ENCODE measurements at places on chromosomes 4 and X.

GRCh38 chr4:1406981-1407656, 877 bp upstream of the NKX1-1 start:
- DNase-seq = no peak

DNA sequence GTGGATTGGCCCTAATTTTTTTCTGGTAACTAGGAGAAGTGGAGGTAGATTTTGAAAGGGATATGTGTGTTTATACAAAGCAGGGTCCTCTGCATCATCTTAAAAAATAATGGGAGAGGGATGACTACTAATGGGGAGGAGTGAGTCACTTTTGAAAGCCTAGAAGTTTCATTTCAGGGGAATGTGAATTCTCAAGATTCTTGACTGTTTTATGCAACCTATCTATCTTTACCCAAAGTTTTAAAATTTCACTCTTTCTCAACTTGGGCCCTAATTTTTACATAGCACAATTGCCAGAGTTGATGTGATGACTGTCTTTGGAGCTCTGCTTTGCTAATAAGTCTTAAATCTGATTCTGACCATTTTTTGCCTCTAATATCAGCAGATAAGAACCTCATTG, 445.2 kb downstream of the GRXCR1 start:
- DNase-seq = no peak

GRCh38 chr4:95637043-95637600, 88.3 kb upstream of the UNC5C start:
- no peak for DNase-seq

DNA sequence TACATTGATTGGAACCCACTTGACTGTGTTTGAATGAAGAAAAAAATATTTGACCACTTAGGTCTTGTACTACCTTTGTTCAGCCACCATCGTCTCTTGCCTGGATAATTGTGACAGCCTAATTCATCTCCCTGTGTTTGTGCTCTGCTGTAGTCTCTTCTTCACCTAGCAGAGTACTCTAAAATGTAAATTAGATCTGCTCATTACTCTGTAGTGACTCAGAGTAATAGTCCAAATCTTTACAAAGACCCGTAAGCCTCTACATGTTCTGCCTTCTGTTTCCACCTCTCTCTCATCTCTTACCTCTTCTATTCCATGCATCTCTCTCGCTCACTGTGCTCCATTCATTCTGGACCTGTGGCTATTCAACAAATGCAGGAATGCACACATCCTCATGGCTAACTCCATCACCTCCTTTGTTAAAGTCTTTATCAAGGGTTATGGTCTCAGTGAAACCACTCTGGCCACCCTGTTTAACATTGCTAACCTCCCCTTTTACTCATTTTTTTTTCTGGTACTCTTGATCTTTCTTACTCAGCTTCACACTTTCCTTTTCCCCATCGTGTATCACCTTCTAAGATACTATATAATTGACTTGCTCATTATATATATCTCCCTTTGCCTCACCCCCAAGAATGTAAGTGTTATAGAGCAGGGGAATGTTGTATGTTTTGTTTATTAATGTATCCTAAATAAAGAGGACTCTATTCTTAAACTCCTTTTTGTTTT, 98.4 kb downstream of the STIM2 start:
- DNase-seq = no peak

DNA sequence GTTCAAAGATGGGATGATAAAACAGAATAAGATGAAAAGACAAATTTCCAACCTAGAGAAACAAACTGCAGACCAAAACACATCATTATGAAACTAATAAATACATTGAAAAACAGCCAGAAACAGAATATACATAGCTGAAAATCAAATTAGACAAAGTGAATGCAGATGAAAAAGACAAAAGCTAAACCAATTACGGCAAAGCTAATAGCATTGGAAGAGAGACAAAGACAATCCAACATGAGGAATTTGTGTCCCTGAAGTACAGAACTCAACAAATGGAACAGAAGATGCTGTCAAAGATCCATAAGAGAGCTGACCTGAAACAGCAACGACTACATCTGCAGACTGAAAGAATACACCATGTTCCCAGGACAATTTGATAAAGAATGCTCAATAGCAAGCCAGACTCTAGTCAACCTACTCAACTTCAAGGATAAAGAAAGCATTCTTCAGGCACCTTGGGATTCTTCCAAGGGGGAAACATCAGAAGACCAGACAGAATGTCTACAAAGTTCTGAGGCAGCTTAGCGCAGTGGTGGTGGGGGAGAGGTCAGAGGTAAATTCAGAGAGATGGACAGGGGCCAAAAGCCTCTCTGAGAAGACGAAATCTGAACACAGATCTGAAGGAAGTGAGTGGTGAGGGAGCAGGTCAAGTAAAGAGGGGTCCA, 27.4 kb upstream of the IRAK1 start:
- no peak for DNase-seq

DNA sequence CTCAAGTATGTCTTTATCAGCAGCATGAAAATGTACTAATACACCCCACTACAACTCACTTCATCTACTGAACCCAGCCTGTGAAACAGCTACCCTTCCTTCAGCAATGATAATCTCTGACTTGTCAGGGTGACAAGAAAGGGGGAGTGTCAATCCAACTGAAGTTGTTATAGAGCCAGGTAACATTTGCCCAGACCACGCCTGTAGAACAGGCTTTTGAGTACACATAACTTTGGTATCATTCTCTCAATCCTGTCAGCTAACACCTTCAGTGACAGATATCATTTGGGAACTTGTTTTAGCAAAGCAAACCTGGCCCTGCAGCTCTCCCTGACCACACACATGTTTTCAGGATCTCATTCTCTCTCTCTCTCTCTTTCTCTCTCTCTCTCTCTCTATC, 592.2 kb downstream of the SMARCA1 start:
- no peak for DNase-seq

DNA sequence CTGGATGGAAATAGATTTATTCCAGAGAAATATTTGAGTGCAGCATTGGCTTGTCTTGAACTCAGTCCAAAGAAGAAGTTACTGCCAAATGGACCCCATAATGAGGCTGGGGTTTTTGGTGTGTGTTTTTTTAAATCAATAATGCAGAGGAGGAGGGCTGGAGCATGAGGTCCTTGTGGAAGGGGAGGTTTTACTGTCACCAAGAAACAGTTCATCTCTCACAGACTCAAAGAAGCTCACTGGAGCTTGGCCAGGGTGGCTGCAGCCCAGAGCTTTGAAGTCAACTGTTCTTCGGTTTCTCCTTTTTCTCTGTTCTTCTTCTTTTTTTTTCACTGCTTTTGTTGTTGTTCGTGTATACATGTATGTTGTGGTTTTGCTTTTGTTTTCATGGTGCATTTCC, 377.7 kb downstream of the FBXW7 start:
- DNase-seq = no peak

- no peak for DNase-seq
Observed at GRCh38 chr4:183399616-183400015, 44.8 kb upstream of the CDKN2AIP start.

GRCh38 chrX:154051201-154051810, 31.6 kb upstream of the IRAK1 start:
- peak; percentile 34 for DNase-seq

GRCh38 chr4:147826288-147826646, 94.4 kb downstream of the ARHGAP10 start:
- no peak for DNase-seq

- peak; percentile 73 for DNase-seq
Observed at GRCh38 chr4:128574706-128575105, 234.8 kb upstream of the JADE1 start.

DNA sequence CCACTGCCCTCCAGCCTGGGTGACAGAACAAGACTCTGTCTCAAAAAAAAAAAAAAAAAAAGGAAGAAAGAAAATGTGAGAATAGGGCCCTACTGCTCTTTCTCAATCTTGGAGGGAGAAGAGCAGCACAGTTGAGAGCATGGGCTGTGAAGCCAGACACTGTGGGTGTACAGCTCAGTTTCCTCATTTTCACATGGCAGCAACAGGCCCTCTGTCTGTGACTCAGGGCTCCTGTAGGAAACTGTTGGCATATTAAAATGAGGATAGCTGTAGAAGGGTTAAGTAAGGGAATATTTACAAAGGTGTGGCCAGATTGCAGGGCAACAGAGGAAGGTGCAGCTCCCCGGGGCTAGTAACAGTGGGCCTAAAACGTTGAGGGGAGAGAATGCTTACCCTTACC, 3.4 kb downstream of the AKAP14 start:
- no peak for DNase-seq

DNA sequence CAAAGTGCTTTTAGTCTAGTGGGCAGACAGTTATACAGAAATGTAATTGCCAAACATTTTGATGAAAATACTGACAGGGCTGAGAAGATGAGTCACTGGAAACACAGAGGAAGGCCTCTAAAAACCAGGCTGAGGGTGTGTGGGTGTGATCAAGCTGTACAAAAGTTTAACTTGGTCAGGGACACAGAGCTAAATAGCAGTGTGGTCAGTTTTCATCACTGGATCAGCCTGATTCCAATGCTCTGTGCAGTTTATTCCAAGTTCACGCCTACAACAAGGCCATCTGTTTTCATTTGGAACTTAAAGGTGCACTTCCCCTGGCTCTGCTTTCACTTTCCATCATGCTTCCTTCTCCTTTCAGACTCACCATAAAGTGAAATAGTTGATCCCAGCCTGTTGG, 10.6 kb downstream of the CENPVL3 start:
- DNase-seq = no peak

DNA sequence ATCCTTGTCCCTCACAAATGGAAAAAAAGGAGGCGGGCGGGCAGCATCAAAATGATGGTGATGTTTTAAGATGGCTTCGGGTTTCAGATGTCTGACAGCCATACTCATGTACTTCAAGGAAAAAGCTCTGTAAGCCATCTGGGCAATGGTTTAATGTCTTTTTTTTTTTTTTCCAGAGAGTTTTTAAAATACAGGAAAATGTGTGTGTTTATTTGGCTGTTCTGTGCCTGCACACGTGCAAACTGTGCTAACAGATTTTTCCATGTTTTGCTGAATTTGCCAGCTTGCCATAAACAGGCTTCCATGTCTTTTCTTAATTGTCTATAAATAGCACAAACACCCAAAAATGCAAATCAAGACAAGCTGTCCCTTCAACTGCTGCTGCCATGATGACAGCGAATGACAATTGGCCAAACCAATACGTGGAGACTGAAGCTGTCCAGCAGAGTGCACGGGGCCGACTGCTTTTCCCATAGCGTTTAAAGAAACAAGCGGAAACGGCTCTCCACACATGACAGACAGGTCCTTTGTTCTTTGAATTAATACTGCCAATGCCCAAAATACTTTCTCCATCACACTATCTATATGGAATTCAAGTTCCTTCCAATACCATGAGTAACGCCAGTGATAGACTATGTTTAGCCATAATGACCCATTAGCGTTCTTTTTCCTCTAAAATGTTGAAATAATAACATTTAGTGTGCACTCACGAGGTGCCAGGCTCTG, 35.7 kb downstream of the AFAP1 start:
- no peak for DNase-seq

- no peak for DNase-seq
Observed at GRCh38 chr4:48594180-48594579, 104.1 kb downstream of the ZAR1 start.

DNA sequence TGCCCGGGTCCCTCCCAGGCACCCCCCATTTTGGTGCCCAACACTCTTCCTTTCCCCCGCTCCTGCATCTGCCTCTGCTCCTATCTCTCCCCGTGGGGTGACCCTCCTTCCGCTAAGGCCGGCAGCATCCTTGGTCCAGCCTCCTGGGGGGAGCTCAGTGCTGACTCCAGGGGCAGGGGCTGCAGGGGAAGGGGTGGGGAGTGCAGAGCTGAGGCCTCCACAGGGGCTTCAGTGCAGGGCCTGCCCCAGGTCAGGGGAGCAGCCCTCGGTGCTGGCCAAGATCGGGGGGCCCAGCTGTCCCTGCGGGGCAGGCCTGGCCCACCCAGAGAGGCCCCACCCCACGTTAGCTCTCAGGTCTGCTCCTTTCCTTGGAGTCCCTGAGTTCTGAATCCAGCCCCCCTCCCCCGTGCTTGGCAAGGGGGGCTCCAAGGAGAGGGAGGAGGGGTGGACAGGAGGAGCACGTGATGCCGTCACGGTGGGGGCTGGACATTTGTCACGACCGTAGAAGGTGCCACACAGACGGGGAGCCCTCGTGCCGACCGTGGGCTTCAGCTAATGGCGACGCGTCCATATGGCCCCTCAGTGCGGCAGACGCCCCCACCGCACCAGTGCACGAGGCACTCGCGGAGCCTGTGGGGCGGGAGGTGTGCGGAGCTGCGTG, 63.5 kb upstream of the ADRA2C start:
- DNase-seq = no peak

DNA sequence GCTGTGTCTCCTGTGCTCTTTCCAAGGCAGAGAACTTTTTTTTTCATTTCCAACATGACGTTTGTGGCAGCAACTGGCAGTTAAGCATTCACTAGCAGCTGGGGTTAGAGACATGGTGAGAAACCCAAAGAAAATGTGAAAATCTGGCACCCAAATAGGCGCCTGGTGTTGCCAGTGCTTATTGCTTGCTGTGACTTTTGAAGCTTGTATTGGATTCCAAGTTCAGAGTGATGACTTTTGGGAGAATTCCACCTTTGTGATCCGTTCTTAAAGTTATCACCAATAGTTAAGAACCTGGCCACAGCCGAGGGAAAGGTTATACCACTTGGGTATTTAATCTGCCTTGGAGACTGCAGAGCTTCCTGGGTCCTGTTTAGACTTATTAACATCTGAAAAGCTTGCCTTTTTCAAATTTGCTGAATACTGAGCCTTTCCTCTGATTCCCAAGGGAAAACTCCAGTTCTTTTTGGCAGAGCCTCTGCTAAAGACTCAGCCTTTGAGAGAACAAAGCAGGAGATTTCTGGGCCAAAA, 101.0 kb downstream of the OPHN1 start:
- DNase-seq = peak; percentile 4

DNA sequence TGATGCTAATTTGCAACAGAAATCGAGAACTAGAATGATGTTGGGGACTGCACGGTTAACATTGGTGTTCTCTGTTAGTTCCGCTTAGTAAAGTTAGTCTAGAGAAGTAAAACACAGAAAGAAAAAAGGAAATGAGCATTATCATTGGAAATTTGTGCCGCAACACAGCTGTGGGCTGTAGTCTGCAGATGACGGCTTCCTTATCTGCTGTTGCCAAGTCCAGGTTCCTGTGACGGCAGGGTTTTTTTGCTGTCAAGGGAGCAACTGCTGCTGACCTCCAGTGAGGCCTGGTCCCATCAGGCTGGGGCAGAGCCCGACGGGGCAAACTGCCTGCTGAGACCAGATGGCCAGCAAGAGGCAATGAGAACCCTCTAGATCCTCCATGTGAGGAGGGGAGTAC, 38.9 kb upstream of the PHEX start:
- no peak for DNase-seq

DNA sequence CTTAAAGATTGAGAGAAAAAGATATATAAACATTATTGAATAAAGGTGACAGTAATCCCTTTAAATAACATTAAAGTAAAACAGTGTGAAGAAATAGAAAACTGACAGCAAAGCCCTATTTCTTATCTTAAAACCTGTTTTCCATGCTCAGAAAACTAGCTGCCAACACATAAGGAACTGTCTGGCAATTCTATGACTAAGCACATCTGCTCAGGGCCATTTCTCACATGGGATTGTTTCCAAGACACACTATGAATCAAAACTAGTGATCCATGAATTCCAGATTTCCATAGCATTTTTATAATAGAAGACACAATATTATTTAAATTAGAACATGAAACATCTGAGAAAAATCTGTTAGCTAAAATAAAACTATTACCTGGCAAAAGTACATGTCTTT, 113.4 kb downstream of the SCLT1 start:
- DNase-seq = no peak

GRCh38 chr4:74625981-74626380, 168.3 kb downstream of the BTC start:
- DNase-seq = no peak

- DNase-seq = no peak
Observed at GRCh38 chr4:178264001-178264400, 821.8 kb upstream of the AGA start.

GRCh38 chr4:75370576-75370975, 143.6 kb downstream of the RCHY1 start:
- no peak for DNase-seq

- no peak for DNase-seq
Observed at GRCh38 chr4:144353292-144353691, 212.8 kb upstream of the GYPA start.
